ENCODE measurements at places on chromosomes 6 and 20.

- no peak for DNase-seq
These were observed 37.4 kb upstream of the AFDN start for GRCh38 chr6:167789358-167789757.

DNA sequence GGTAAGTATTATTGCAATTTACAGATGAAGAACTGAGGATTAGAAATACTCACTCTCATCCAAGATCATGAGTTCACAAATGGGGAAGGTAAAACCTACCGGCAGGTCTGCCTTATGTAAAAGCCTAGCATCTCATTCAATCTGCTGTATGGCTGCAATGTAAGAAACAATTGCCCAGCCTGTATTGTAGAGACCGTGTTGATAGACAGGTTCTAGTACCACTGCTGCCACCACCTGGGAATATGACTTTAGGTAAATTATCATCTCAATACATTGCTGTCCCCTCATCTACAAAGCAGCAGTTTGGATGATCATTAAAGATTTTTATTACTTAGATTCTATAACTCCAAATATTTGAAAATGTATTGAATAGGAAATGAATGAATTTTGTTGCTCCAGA, 23.3 kb upstream of the ARHGAP18 start:
- no peak for DNase-seq

GRCh38 chr6:33019372-33019771, 10.0 kb upstream of the HLA-DOA start:
- DNase-seq = no peak

DNA sequence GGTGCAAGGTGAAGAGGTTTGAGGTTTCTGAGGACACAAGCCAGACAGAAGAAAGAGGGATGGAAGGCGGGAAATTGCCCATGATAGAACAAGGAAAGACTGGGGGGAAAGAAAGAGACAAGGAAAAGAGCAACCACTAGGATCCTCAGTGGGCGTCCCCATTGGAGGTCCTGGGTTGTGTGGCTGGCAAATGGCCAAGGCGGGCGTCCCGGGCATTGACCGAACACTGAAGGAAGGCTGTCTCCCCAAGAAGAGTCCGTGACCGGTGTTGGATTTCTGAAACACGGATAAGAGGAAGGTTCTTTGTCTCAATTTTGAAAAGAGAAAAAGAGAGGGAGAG, 746.6 kb upstream of the ADGRB3 start:
- DNase-seq = no peak

GRCh38 chr6:162922563-162923166, 194.9 kb downstream of the PACRG start:
- DNase-seq = no peak

DNA sequence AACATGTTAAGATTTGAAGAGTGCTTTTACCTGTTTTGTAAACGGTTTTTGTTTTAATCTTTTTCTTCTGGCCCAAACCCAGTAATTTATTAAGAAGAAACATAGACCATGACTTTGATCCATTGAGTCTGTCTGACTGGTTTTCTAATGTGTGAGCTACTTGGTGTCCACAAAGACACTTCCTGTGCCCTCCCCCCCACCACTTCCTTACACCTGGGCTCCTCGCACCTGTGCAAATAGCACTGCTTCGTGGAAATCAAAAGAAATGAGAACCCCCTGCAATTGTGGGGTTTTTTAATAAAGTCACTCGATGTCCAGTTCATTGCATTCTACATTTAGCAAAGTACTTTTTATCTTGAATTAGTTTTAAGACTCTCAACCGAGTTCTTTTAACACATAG, 65.5 kb downstream of the SMOC2 start:
- DNase-seq = no peak

- DNase-seq = no peak
These were observed 44.9 kb downstream of the HLA-DRA start for GRCh38 chr6:32484614-32484998.

- DNase-seq = peak; percentile 12
These were observed 64.0 kb upstream of the APCDD1L start for GRCh38 chr20:58579069-58579818.

- no peak for DNase-seq
These were observed 147.6 kb upstream of the ECI2 start for GRCh38 chr6:4282926-4283325.

DNA sequence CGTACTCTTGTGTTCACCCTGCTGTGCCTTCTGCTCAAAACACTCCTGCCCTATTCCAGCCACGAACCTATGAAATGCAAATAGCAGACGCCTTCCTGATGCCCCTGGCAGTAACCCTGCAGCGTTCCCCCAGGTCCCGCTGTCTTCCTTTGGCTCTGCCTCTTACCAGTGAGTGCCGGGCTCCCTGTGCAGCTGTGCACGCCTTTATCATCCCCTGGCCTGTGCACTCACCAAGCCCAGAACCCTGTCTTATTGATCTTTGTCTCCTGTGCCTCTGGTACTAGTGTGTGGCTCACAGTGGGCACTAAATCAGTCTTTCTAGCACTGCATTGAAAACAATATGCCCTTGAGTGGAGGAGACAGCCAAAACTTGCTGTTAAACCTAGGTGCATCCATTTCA, 19.7 kb downstream of the ZDHHC14 start:
- DNase-seq = no peak

DNA sequence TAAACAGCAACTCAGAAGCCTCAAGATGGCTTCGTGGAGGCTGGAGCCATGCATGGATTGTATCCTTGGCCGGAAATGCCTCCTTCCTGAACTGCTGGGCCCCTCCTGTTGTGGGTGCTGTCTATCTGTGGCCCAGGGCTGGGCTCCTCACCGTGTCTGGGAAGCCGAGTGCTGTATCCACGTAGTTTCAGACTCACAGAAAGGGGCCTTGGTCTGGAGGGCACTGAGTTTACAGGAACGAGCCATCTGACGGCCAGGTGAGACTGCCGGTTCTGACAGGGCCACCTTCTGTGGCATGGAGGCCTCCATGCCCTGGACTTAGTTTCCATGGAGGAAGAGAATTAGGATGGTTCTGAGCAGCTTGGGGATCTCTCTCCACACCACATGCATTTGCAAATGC, 142.2 kb downstream of the ERMARD start:
- no peak for DNase-seq

GRCh38 chr6:137866200-137866913, 702 bp upstream of the TNFAIP3 start:
- no peak for DNase-seq

GRCh38 chr20:1338096-1338495, 9.2 kb upstream of the SDCBP2 start:
- DNase-seq = no peak

DNA sequence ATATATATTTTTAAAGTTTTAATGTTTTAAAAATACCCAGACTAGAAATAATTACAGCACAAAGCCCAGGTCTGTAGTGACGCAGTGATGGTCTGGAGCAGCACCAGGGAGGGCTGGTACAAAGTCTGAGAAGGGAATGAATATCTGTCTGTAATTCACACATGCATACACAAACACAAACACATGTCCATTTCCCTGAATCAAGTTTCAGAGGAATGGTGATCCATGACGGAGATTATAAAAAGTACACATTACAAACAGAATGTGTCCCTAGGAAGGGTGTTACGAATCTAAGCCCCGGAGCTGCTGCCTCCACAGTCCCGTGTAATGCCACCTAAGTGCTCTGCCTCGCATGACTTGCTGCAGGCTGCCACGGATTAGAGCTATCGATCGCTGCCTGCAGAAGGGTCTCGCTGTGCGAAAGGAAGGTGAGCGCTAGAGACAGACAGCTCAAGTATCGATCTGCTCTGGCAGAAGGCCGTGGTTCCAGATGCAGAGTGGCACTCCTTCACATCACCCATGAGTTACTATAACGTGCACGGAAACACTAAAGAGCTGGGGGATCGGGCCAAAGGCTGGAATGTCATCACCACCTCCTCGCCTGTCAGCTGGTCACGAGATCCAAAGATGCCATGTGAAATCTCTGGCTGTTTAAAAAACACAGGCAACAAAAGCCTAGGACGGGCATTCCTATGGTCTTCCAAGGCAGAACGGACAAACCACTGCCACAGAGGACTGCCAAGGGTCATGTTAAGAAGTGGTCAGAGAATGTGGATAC, 87.1 kb downstream of the INSM1 start:
- no peak for DNase-seq

GRCh38 chr20:40493071-40493470, 196.0 kb downstream of the MAFB start:
- DNase-seq = peak; percentile 42

GRCh38 chr6:48426636-48427035, 315.6 kb upstream of the PTCHD4 start:
- DNase-seq = no peak

DNA sequence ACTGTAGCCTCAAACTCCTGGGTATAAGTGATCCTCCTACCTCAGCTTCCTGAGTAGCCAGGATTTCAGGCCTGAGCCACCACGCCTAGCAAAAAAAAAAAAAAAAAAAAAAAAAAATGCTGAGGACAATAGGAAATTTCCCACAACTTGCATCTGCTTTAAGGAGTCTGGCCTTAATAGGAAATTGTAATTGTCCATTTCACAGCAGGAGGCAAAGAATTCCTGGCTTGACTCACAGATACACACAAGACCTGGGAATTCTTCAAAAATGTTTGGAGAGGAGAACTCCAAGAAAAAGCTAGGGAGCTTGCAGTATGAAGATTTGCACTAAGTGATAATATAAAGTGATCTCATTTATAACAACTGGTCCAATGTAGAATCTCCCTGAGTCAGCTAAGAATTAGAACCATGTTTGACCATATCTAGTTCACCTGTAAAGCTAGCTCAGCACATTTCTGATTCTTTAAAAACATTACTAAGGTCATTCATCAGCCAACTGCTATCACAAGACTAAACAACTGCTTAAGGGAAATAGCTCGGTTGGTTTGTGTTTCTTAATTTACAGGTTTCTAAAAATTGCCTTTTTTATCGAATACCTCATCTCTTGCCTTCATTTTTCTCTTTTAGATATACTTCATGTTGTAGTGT, 80.2 kb upstream of the SLC2A12 start:
- DNase-seq = no peak

- no peak for DNase-seq
These were observed 17.2 kb upstream of the DST start for GRCh38 chr6:56659721-56660380.
